ENCODE measurements at places on chromosomes 4 and X.

GRCh38 chr4:145679520-145679919, 426 bp upstream of the C4orf51 start:
- peak; percentile 0 for DNase-seq

DNA sequence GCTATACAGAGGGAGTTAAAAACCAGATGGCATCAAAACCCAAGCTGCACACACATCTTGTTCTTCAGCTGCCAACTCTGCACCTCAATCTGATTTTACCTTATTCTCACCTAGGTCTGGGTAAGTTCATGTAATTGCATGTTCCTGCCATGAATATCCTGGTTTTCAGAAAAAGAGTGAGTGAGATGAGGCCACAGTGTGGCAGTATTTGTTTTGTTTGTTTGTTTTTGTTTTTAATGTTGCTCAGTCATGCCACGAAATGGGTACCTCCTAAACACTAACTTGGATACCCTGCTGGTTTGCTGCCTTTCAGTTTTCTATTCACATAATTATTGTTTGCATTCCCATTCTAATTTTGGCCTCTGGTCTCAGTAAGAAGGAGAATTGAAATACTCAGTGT, 22.5 kb downstream of the TMEM164 start:
- DNase-seq: no peak

DNA sequence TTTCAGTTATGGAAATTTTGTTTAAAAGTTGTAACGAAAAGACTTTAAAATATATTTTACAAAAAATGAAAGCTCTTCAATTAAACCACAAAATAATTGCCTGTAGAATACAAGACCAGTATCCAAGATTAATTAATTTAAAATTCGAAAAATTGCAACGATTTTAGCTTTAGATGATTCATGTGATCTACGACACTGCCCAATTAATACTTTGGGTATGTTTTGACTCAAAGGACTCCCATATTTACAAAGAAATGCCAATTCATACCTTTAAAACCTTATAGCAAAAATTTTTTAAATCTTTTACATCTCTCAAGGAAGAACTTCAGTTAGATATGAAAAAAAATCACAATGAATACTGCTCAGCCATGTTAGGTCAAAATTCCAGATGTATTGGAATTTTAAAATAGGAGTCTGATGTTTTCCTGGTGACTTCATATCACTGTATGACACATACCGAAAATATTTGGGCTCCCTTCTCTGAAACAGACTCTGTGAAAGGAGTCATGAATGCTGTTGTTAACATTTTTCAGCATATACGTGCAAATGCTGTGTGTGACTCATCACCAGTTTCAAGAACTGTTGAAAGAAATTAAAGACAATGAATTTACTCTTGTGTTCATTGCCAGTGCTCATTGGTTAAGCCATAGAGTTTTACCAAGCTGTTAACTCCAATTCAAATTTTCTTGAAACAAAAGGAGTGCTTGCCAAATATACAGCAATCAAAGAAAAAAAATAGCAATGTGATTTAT, 13.8 kb upstream of the SMS start:
- DNase-seq: no peak

DNA sequence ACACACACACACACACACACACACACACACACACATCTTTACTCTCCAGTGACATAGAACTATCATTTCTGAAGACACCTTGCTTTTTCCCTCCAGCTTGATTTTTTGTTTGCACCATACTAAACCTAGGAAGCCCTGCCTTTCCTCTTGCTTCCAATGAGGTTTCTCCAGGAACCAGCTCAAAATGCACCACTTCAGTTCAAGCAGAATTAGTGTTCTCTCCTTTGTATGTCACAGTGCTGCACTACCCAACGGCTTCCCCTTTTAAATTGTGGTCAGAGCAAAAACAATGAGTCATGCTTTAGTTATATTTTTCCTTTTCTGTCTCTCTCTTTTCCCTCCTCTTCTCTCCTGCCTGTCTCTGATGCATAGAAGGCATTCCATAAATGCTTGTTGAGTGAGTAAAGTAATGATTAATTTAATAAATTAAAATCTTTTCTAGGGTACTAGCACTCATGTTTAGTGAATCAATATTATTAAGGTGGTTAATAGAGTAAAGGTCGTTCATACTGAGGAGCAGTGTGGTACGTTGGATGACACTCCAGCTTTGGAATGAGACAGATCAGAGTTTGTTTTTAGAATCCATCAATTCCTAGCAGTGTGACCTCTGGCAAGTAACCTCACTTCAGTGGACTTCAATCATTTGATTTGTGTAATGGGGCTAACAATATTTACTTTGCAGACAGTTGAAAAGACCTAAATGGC, 5.9 kb downstream of the RTL3 start:
- DNase-seq: no peak

DNA sequence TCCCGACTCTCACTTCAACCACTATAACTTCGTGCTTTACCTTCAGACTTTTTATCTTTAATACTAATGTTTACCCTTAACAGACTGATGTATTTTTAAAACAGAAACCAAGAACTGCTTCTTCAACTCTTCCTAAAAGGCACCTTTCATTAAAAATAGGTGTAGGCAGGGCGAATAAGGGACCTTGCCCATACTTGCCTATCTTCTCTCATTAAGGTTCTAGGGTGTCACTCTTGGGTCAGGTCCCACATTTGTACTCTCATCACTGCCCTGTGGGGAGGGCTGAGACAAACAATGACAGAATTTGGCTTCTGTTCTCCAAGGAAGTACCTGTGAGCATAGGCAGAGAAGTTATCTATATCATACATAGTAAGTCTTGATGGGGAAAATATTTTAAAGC, 69.7 kb downstream of the ANKRD50 start:
- no peak for DNase-seq

- peak; percentile 40 for DNase-seq
These were observed 2.5 kb downstream of the CXorf38 start for GRCh38 chrX:40644821-40645358.

DNA sequence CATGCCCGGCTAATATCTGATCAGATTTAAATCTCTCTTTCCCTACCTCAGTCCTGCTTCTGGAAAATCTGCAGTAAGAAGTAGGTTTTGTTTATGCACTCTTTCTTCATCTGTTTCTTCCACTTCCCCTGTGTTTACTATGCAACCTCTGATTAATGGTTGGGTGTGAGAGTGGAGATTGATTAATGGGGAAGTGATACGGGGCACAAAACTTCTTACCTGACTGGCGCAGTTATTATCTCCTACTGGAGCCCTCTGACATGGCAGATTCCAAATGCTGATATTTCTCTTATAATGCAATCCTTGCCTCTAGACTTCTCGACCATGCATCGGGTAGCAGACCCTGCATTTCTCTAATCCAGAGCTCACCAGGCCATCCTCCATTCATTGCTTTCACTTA, 60.2 kb upstream of the HPGD start:
- no peak for DNase-seq

- DNase-seq: no peak
These were observed 86.0 kb downstream of the LRP2BP start for GRCh38 chr4:185309770-185310169.

- DNase-seq: no peak
These were observed 13.8 kb upstream of the ATOH1 start for GRCh38 chr4:93814722-93815121.

DNA sequence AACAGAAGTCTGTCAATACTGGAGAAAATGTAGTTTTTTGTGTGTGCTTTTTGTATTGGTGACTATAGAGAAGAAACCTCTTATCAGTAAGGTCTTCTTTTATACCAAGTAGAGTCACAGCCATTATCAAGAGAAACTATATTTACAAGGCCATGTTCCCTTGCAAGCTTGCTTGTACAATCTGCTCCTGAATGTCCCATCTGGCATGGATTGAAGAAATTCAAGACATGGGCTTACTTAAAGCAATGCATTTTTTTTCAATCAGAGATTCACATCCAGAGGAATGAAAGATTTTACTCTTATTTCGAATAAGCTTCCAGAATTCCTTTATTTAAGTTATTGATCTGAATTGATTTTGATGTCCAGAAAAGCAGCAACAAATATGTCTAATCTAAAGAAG, 537.3 kb upstream of the RPS6KA3 start:
- no peak for DNase-seq

- DNase-seq: no peak
These were observed 12.3 kb downstream of the PPP3CA start for GRCh38 chr4:101334963-101335572.

DNA sequence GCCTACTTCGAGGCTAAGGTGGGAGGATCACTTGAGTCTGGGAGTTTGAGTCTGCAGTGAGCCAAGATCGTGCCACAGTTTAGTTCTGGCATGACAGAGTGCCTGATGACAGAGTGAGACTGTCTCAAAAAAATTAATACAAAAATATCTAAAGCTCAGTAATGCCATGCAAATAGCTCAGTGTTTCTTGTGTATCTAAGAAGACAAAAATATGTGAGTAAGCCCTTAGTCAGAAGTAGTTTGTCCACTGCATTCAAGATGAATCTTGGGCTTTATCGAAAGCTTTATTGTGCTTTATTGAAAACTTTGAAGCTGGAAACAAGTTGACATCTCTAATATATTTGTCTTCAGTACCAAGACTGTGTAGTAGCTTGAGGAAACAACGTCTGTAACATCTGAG, 115.9 kb downstream of the GPAT3 start:
- DNase-seq: no peak

GRCh38 chr4:185287031-185287430, 77.6 kb downstream of the SNX25 start:
- no peak for DNase-seq

GRCh38 chr4:92333016-92333415, 29.2 kb downstream of the GRID2 start:
- no peak for DNase-seq

DNA sequence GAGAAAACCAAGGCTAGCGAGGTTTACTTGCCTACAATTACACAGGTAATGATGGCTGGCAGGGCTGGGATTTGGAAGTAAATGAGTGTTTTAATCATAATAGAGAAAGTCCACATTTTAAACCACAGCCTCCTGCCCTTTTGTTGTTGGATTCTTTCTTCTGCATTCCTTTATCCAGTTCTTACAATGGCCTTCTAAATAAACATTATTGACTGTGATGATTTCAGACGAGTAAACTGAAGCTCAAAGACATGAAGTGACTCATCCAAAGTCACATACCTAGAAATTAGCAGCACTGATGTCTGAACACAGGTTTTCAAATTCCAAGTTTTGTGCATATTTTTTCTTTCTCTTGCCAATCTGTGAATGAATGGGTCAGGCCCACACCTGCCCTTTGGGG, 51.2 kb upstream of the C1QTNF7 start:
- no peak for DNase-seq

- no peak for DNase-seq
These were observed 789.2 kb downstream of the KLHL13 start for GRCh38 chrX:117327373-117327772.

DNA sequence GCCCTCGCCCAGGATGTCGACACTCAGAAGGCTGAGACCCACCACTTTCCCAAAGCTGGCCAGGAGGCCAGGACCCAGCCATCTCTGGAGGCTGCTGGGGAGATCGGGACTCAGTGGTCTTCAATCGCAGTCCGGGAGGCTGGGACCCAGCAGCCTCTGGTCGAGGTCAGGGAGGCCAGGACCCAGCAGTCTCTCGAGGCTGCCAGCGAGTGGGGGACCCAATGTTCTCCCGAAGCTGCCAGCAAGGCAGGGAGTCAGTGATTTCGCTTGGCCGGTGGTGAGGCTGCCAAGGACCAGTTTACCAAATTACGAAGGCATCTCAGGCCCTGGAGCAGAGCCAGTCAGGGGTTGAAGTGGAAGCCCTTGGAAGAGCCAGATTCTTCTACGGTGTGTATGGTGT, 181.6 kb downstream of the NAF1 start:
- DNase-seq: no peak

- no peak for DNase-seq
These were observed 75.8 kb upstream of the NHS start for GRCh38 chrX:17299206-17299605.

DNA sequence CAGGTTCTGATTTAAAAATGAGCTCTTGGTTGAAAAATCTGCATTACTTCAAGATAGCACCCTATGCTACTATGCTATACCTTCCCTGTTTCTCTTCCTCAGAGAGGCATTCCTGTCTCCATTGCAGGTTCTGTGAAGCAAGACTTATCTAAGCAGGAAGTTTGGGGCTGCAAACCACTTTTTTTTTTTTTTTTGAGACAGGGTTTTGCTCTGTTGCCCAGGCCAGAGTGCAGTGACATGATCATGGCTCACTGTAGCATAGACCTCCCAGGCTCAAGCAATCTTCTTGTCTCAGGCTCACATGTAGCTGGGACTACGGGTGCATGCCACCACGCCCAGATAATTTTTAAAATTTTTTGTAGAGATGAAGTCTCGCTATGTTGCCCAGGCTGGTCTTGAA, 4.0 kb upstream of the CCNG2 start:
- no peak for DNase-seq
